Stimulated activated CD4-positive, alpha-beta T cell treated with anti-CD3 and anti-CD28 coated beads, Interleukin-4, amount 100 ng/mL, for 1 hour (primary cell): ENCODE measurements at places on chromosomes 5 and 9.

DNA sequence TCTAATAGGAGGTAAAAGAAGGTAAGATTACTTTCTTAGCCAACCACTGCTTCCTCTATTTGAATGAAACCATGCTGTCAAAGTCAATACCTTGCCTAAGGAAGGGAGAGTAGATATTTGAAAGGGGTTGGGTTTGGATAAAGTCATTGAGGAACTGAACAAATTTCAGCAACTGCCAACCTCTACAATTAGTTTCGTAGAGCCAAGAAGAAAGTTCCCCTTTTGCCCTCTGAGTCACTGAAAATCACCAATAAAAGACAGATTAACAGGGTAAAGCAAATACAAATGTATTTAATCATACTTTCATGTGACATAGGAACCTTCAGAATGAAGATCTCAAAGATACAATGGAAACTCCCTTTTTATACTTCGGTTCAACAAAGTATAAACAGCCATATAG is 615.7 kb downstream of the GABRG2 start:
- no peak for DNase-seq

GRCh38 chr9:38371495-38371894 is 21.0 kb upstream of the ALDH1B1 start:
- DNase-seq = no peak

DNA sequence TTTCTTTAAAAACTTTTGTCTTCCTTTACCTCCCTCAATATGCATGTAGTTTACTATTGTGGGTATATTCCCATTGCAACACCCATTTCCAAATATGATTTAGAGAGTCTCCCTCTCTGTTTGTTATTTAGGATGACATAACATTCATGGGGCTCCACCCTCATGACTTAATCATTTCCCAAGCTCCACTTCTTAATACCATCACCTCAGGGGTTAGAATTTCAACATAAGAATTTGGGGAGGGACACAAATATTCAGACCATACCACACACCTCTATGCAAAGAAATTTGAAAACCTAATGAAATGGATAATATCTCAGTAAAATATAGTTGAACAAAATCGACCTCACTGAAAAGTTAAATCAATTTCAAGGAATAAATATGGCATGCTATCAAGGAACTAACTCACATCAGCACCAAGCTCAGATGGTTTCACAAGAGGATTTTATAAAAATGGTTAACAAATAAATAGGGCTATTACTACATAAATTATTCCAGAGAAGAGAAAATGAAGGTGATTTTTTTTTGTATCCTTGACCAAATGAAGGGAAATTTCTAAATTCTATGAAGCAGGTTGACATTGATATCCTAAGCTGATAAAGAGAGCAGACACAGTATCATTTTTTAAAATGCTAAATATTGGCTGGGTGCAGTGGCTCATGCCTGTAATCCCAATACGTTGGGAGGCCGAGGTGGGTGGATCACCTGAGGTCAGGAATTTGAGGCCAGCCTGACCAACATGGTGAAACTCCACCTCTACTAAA is 20.2 kb upstream of the UBTD2 start:
- no peak for DNase-seq

DNA sequence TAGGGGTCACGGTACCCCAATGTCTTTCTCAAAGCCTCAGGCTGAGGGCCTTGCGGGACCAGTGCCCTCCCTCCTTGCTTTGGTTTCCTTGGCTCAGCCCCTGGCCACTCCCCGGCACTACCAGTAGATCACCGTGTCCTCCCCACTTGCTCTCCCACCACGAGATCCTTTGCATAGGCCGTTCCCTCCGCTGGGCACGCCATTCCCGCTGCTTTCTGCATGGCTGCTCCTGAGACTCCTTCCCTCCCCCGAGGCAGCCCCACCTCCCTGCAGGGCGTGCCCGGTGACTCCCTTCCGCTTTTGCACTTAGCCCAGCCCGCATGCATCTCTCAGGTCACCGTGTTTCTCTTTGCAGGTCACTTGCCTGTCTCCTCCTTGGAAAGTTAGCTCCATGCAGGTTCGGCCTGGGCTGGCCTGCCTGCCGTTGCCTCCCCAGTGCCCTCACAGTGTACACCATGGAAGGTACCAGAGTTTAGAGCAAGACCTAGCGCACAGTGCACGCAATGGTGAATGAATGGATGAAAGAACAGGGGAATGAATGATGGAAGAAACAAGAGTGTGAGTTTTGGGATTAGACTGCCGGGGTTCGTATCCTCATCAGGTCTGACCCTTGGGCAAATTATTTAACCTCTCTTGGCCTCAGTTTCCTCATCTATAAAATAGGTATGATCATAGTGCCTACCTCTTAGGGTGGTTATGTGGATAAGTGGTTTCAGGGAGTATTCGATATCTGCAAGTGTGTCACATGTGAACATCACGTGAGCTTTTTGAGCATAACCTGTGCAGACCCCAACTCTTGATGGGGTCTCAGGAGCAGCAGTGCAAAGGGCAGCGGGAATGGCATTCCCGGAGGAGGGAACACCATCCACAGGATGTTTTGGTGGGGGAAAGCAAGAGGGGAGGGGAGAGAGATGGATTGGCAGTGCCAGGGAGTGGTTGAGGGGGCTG is 214.3 kb downstream of the C9orf50 start:
- DNase-seq = no peak

GRCh38 chr5:146541958-146542849 is 26.2 kb upstream of the GPR151 start:
- peak; percentile 68 for DNase-seq

DNA sequence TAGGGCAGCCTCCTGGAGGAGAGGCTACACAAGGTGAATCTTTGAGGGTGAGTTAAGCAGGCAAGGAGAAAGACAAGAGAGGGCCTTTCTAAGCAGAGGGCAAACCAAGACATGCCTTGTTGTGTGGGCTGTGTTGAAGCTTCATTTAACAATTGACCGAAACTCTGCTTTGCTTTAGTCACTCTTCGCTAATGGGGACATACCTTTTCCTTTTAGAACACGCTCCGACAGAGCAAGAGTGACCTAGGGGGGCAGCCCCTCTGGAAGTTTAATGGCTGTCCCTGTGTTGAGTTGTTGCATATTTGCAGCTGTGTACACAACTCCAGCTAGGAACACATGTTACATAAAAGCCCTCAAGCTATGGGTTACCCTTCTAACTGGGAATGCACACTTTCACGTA is 218.1 kb upstream of the WWC1 start:
- no peak for DNase-seq

- no peak for DNase-seq
These were observed 12.6 kb upstream of the SLC12A7 start for GRCh38 chr5:1124205-1125029.

- DNase-seq = no peak
These were observed 34.2 kb upstream of the MYOT start for GRCh38 chr5:137833463-137833862.

DNA sequence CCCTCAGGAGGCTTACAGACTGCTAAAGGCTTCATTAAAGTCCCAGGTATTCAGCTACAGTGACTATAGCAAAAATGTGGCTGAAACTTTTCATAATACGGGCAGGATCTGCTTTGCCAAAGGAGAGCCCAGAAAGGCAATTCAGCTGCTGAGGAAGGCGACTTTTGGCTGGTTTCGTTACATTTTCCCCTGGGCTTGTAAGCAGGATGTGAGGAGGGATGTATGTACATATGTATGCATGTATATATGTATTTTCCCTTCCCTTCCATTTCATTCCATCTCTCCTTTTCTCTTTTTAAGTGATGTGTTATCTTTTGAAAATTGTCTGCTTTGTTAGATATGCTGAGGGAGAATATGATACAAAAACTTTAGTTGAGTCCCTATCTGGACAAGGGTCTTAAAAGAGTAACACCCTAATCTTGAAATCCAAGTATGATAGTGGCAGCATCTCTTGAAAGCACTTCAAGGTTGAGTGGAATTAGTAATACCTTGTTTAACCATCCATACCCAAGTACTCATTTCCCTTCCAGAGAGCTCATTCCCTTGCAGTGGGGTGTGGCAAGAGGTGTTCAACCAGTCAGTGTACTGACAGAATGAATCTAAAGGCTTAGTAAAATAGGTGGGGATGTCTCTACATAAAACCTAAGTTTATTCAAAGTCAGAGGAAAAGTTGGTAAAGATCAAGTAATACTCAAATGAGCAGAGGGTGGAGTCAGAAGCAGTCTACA is 28.7 kb downstream of the RAD1 start:
- no peak for DNase-seq

DNA sequence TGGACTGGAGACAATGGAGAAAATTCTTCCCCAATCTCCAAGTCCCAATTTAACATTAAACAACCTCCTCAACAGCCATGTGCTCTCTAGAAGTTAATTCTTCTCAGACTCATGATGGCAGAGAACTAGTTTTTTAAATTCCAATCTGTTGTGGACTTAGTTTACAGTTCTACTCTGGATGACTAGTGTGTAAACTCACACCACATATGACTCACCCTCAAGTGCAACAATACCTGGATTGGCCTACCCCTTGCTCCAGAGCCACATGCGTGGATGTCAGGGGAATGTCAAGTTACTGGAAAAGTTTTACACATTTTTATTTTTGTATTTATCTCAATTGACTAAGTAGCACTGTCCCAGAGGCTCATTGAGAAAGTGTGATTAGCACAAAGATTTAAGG is 136.0 kb upstream of the EFNA5 start:
- no peak for DNase-seq

- DNase-seq = no peak
These were observed 102.9 kb downstream of the LIFR start for GRCh38 chr5:38453506-38453905.

GRCh38 chr9:71762900-71763653 is 5.2 kb downstream of the CEMIP2 start:
- DNase-seq = no peak

DNA sequence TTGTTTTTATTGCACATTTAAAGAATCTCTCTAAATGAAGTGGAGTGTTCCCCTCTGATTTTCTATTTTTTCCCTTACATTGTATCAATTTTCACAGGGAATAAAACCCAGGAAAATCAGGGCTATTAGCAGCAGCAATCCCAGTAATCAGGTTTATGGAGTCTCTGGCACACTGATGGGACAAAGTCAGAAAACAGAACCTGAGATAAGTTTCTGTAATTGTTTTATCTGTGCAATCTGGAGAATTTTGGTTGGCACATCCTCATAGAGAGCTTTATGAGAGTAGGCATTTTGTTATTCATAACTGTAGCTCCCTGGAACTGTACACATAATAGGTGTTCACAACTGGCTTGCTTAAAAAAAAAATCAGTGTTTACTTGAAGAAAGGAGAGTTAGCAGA is 96.9 kb upstream of the IL6ST start:
- DNase-seq = no peak

GRCh38 chr5:168796593-168797580 is 217.7 kb upstream of the PANK3 start:
- no peak for DNase-seq

DNA sequence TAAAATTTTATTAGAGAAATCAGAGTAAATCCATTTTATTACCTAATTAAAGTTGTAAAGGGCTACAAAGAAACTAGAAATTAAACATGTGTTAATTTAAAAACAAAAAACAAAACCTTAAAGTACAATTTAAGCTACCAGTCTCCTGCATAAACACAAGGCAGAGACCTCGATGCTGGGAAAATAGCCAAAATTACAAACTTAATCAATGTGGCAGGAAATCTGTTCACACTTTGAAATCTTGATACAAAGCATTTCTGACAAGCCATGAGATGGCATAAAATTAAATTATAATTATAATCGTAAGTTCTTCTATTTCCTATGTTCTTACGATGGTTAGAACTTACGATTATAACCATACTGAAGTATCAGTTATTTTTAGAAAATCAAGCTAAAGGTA is 158.0 kb upstream of the FREM1 start:
- no peak for DNase-seq

- no peak for DNase-seq
These were observed 277.0 kb downstream of the SMARCA2 start for GRCh38 chr9:2291980-2292704.

GRCh38 chr9:27558307-27558706 is 15.0 kb downstream of the C9orf72 start:
- DNase-seq = no peak

DNA sequence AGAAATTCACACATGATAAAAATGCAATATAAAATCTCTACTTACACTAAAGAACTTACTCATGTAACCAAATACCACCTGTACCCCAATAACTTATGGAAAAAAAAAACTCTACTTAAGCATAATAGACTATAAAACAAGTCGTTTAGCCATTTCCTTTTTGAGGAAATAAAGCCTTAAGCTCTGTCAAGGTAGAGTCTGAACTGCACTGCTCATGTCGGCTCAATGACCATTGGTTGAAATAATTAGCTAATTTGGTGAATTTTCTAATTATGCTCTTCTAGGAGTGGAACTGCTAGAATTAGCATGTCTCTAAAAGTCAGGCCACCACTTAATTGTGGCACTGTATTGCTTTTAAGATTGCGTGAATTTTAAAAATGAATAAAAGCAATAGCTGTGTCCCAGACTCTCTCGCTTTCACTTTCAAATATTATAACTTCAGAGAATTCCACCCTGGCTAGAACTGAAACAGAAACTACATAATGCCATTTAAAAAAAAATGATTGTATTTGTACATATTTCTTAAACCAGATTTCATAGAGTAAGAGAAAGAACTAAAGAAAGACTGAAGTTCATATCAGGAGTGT is 113.0 kb upstream of the PCA3 start:
- no peak for DNase-seq

DNA sequence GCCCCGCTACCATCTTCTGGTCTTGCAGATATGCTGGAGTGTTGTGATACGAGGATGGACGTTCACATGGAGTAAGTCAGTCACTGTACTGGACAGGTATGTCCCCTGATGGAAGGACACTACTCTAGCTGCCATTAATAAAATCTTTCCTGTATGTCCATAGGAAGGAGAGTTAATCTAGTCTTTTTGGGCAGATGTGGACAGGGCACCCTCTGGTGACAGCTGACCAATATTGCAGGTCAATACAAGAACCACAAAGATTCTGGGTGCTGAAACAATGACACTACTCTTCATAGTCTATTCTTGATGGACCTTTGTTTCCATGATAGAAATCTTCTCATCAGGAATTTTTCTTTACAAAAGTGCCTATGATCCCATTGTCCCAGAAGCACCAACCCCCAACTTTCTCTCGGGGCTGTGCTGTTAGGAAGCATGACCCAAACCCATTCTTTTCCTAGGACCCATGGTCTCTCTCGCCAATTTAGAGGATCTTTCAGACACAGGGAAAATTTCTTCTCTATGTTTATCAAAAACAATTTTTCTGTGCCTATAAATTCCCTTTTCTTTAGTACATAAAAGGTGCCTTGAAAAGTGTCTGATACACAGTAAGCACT is 376.9 kb downstream of the DTWD2 start:
- DNase-seq = no peak

DNA sequence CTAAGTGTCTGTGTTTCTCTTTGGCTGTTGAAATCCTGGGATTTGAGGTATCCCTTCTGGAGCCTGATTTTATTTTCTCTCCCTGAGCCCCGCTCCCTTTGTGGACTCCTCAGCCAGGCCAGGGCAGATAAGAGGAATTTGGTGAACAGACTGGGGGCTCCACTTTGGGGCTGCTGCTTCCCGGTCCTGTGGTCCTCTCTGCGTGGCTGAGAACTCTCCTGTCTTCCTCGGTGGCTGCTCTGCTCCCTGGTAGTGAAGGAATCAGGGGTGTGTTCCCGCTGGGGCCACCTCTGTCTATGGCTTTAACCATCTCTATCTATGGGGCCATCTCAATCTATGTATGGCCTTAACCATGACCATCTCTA is 71.7 kb upstream of the SH3PXD2B start:
- no peak for DNase-seq
